ENCODE measurements at places on chromosomes 16 and 17. TPM values are rescaled to one million over a fixed set of nuclear protein-coding genes. Genes with fewer than 3 reads are reported as not detected.

GRCh38 chr17:57253362-57254065 is 2.8 kb upstream of the MSI2 start:
- no peak for DNase-seq

DNA sequence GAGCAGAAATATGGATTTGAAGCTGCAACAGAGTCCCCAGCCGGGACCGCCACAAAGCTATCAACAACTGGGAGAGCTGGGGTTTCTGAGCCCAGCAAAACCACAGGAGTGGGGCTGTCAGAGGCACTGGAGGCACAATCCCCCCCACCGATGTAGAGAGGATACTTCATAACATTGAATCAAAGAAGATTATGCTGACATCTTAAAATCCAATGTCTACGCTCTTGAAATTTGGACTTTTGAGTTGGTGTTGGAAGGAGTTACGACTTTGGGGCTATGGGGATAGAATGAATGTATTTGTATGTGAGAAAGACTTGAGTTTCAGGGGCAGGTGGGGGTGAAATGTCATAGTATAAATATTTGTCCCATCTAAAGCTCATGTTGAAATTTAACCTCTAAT is 1121.6 kb upstream of the CDH8 start:
- DNase-seq = no peak

GRCh38 chr16:49003022-49003421 is 278.6 kb downstream of the CBLN1 start:
- DNase-seq = no peak

DNA sequence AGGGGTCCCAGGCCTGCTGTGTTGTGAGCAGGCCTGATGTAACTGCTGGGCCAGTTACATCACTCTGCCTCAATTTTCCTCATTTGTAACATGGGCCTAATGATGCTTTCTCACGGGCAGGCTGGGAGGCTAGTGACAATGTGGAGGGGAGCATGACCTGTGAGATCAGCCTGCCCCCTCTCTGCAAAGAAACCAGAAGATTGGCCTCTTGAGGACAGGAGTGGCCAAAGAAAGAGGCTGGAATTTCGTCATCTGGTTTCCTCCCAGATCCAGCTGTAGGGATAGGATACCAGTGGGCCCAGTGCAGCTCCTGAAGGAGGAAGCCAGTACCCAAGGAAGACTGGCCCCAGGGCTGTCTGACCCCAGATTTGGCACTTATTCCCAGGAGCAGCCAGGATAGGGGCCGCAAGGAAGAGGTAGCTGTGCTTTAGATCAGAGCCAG is 615 bp upstream of the SREBF1 start:
- DNase-seq = peak; percentile 83

- no peak for DNase-seq
Measured at GRCh38 chr16:85416228-85417109, 196.7 kb upstream of the GSE1 start.

DNA sequence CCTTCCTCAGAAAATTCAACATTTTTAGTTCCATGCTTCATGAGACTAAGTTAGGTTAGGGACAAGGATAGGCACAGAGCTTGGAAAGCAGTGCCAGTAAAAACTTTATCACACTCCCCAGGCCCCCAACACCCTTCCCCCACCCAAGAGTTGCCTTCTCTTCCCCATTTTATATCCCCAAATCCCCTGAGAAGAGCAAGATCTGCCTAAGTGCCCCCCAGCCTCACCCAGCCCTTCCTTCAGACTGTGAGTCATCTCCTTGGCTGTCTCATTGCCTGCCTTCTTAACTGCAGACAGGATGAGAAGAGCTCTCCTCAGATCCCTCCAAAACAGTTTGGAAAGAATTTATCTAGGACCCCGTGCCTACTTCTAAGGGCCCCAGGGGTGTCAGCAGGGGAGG is 55.8 kb downstream of the NEUROD2 start:
- no peak for DNase-seq

GRCh38 chr17:14699574-14700185 is 398.8 kb downstream of the HS3ST3B1 start:
- DNase-seq = no peak

DNA sequence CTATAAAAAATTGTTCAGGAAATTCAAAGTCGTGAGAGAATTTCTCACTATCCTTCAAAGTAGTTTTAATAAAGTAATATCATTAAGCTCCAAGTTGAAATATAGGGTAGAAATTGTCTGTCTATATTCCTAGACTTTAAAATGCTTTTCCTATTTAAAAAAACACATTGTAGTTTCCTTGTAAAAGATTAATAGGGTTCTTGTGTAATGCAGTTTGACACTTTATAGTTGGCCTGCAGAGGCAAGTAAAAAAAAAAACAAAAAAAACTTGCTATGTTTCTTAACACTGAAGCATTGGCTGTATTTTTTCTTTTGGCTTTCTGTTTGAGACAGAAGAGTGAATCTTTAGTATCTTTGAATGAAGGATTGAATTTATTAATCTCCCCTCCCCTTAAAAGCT is 17.4 kb downstream of the CPD start:
- DNase-seq = no peak

- no peak for DNase-seq
Measured at GRCh38 chr16:89400740-89401139, 89.6 kb downstream of the ANKRD11 start.

DNA sequence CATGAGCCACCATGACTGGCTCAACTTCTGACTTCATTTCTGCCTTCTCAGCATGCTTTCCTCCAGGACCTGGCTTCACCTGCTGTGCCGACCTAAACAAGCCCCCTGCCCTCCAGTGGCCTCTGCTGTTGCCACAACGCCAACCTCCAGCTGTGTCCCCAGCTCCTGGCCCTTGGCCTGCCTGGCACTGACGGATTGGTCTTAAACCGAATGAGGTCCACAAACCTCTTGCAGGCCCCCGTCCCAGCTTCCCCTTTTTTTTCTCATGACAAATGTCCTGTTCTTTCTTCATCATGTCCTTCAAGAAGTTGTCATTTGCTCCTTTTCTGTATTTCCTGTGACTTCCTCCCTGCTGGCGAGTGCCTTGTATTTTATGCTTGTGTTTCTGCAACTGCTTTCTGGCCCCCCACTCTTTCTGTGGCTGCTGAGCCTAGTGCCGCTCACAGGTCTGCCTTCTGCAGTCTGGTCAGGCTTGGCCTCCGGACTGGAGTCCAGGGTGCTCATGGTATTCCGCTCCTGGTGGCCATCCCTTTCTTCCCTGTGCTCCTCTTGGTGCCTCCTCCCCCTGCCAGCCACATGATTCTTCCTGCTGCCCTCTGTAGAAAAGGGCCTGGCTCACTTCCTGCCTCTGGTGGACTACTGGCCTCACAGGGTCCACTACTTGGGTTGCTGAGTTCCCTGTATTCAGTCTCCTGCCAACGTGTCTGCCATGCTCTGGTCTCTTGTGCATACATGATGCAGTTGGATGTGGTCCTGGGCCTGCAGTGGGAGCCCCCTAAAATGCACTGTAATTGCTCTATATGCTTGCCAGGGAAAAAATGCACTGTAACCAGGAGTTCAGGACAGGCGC is 2.9 kb downstream of the ATP6V0C start:
- no peak for DNase-seq

- DNase-seq = no peak
Measured at GRCh38 chr16:57427824-57428223, 19.4 kb downstream of the CIAPIN1 start.

DNA sequence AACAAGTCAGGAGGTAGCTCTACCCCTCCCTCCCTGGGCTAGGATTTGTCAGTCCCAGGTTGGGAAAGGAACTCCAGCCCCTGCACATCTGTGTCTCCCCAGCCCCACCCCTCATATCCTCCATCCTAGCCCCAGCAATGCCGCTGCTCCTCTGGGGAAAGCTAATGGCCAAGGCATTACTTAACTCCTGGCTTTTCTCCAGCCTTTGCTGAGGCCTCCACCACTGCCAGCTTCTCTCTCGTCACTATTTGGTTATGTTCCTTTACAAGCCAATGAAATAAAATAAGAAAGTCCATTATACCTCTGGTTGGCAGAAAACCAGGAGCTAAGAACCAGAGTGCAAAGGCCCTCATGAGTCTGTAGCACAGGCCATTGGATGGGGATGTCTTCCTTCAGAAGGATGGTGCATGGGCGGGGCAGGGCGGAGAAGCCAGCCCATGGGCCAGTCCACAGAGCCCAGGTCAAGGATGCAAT is 171.0 kb downstream of the CCDC182 start:
- no peak for DNase-seq

GRCh38 chr16:78755751-78756661 is 656.6 kb downstream of the WWOX start:
- DNase-seq = no peak

- no peak for DNase-seq
Measured at GRCh38 chr17:62309396-62309795, 71.0 kb upstream of the EFCAB3 start.

- no peak for DNase-seq
Measured at GRCh38 chr16:73420676-73421075, 372.7 kb upstream of the ZFHX3 start.

DNA sequence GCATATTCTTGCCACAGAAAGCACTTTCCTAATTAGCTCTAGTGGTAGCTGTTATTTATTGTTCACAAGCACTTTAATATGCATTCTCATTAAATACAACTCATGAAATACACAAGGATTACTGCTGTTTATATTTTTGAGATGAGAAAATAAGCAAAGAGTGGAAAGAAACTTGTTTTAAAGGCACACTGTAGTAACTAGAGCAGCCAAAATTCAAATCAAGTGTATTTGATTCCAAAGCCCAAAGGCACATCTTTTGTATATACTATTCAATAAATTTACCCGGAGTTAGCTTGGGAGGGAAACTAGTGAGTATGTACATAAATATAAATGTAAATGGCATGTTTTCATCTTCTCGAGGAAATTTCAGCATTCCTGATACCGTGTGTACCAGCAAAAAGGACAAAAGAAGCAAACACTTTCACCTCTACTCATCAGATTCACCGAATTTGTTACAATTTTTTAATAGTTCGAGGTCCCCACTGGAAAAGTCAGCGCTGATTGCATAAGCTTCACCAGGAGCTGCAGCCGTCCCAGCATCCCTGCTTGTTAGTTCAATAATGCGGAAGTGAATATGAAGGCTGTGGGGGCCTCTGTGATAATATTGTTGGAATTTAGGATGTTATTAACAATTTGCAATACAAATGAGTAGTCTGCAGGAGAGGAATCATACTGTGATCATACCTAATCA is 371.6 kb upstream of the MON1B start:
- DNase-seq = no peak

DNA sequence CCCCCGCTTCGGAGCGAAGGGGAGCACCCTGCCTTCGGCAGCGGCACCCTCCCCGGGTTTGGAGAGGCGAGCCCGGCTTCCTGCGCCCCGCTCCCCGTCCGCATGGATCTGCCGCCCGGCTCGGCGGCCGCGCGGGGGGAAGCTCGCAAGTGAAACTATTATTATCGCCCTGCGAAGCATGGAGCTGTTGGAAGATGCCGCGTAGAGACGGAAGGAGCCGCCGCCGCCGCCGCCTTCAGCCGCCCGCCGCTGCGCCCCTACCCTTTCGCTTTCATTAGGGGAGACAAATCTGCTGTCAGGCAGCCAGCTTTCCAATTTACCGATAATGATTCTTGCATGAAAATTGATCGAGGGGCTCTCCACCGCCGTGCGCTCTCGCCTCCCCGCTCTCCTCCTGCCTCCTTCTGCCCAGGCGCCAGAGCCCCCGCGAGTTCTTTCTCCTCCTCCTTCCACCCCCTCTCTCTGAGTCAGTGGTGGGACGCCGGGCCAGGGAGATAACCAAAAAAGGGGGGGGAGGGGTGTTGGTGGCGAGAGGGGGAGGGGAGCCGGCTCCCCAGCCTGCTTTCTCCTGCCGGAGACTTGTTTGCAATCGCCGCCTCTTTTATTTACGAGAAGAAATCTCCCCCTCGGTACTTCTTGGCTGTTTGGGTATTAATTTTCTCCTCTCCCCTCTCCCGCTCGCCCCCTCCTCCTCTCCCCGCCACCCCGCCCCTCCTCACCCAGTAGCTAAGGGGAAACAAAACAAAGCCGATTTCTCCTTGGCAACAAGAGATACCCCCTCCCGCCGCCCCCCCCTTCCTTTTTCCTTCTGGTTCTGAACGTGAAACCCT is 58.0 kb upstream of the GSE1 start:
- DNase-seq = peak; percentile 72

- DNase-seq = no peak
Measured at GRCh38 chr17:39951924-39952679, 10.7 kb upstream of the GSDMA start.

- no peak for DNase-seq
Measured at GRCh38 chr17:10435096-10435495, 13.3 kb upstream of the MYH8 start.

- DNase-seq = no peak
Measured at GRCh38 chr17:82965371-82965770, 114.0 kb upstream of the METRNL start.

DNA sequence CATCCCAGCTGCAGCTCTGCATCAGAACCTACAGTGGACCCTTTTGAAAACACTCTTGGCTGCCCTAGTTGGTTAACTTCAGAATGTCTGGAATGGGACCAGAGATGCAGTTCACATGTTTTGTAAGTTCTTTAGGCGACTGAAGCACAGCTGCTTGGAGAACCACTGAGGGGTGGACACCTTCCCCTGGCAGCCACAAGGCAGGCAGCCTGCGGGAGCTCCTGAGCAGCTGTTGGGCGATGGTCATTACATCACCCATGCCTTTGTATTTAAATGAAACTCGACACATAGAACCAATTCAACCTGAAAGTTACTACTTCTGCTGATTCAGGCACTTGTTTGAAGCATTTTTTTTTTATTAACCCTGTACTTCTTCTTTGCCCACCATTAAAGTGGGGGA is 151.5 kb downstream of the LGALS9B start:
- DNase-seq = peak; percentile 16

GRCh38 chr17:37358098-37358829 is 17.5 kb upstream of the C17orf78 start:
- peak; percentile 43 for DNase-seq

DNA sequence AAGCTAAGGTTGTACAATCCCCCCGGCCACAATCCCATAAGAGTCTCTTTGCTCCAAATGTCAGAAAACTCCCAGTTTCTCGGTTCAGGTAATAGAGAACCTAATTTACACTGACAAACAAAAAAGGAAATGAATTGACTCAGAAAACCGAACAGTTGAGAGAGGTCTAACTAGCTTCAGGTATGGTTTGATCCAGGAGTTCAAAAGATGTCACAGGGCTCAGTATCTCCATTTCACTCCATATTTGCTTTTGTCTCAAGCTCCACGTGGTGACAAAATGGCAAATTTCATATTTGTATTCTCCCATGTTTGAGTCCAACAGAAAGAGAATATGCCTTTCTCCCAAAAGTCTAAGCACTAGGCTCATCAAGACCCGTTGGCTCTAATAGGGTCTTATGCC is 117.4 kb downstream of the AXIN2 start:
- no peak for DNase-seq

GRCh38 chr17:1047177-1047878 is 50.4 kb downstream of the TIMM22 start:
- no peak for DNase-seq

UMOD gene
- not detected for polyA plus RNA-seq

PIRT gene
- polyA plus RNA-seq = 0.08 TPM

PMFBP1 gene
- polyA plus RNA-seq = 1.7 TPM

PTX4 gene
- 0.50 TPM for polyA plus RNA-seq

CA7 gene
- polyA plus RNA-seq = not detected

TP53TG3F gene
- polyA plus RNA-seq = not detected

OTOP3 gene
- polyA plus RNA-seq = not detected

RASL10B gene
- polyA plus RNA-seq = 2.0 TPM

G6PC1 gene
- not detected for polyA plus RNA-seq

TP53TG3C gene
- polyA plus RNA-seq = not detected

CSH2 gene
- 27.5 TPM for polyA plus RNA-seq

MYH3 gene
- 12,580 TPM for polyA plus RNA-seq

Data from muscle of back (tissue), 13 donors.